ENCODE measurements at places on chromosomes 12 and 14. TPM values are rescaled to one million over a fixed set of nuclear protein-coding genes. Genes with fewer than 3 reads are reported as not detected.
A peak's percentile ranks its signal among the peaks of the same experiment; 100 is the strongest.

INHBE gene
- total RNA-seq: not detected

DNA sequence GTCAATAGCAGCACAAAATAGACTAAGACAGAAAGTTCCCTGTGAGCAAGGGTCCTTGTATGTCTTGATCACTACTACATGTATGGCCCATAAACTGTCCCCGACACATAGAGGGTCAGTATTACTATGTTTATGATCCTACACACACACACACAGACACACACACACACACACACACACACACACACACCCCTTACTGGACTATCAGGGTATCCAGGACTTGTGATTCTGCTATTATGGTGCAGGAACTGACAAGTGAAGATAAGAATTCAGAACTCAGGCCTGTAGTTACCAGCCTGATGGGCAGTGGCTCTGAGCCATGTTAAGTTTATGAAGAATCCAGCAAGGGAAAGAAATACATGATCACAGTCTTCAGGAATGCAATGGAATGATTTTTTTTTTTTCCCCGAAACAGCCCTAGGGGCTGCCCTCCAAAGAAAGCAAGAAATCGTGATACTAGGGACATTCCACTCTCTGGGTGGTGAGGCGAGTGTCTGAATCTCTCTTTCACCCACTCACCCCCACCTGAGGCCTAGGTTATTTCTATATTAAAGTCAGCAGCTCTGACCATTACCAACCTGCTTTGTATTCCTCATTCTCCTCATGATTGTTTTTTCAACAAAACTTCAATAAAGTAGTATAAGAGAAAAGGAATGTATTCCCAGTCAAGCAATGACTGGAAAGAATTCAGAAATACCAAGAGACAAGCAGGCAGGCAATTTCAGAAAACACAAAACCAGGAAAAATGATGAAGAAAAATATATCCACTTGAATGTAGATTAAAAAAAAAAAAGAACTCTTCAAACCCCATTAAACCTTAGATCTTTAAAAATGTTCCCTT is 105.8 kb downstream of the AVPR1A start:
- no peak overlapping the region for H3K4me3 ChIP-seq
- no peaks in the 10 kb centered on the region for H3K4me1 ChIP-seq
- H3K36me3 ChIP-seq: no peaks in the 10 kb centered on the region
- DNase-seq: no peak
- H3K27me3 ChIP-seq: no peaks in the 10 kb centered on the region

GRCh38 chr14:99602054-99602787 is 1.8 kb downstream of the CCDC85C start:
- H3K4me3 ChIP-seq: peak overlapping the region; percentile 67
- H3K4me1 ChIP-seq: peaks cover 23% of the 10 kb centered on the region
- H3K27me3 ChIP-seq: no peaks in the 10 kb centered on the region
- H3K36me3 ChIP-seq: no peaks in the 10 kb centered on the region
- peak; percentile 79 for DNase-seq
- H3K27ac ChIP-seq: peak overlapping the region; percentile 78

DNA sequence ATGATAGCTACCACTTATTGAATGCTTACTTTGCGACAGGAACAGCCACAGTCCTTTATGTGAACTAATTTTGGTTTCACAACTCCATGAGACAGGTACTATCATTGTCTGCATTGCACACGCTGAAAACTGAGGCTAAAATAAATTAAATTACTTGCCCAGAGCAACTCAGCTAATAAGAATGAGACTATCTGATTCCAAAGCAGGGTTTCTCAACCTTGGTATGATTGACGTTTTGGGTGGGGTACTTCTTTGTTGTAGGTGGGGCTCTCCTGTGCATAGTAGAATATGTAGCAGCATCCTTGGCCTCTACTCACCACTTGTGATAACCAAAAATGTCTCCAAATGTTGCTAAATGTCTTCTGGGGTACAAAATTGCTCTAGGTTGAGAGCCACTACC is 9.1 kb downstream of the PHLDA1 start:
- no peaks in the 10 kb centered on the region for H3K4me1 ChIP-seq
- no peaks in the 10 kb centered on the region for H3K36me3 ChIP-seq
- H3K27ac ChIP-seq: no peak overlapping the region
- no peak overlapping the region for H3K4me3 ChIP-seq
- H3K27me3 ChIP-seq: no peaks in the 10 kb centered on the region

- no peak overlapping the region for H3K27ac ChIP-seq
- no peak for DNase-seq
- no peaks in the 10 kb centered on the region for H3K36me3 ChIP-seq
- H3K4me3 ChIP-seq: no peak overlapping the region
- no peaks in the 10 kb centered on the region for H3K27me3 ChIP-seq
Observed at GRCh38 chr14:92372230-92372629, 49.3 kb downstream of the SLC24A4 start.

DNA sequence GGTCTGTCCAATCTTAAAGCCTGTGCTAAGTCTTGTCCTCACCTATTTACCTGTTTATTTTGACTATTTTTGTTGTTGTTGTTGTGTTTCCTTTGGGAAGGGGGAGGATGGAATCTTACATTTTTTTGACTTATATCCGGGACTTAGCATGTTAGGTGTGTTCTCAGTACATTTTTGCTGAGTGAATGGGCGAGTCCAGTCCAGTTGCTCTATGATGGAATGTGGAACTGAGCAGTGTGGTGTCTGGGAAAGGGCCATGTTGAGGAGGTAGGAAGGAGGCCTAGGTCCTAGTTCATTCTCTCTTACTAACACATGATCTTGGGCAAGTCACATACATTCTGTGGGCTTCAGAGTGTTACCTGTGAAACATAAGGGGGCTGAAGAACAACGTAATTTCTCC is 80.9 kb upstream of the SLC38A2 start:
- H3K4me3 ChIP-seq: no peak overlapping the region
- peaks cover 7% of the 10 kb centered on the region for H3K4me1 ChIP-seq
- H3K36me3 ChIP-seq: no peaks in the 10 kb centered on the region
- H3K27me3 ChIP-seq: no peaks in the 10 kb centered on the region

DUSP6 gene
- total RNA-seq: 97.6 TPM

PRIM1 gene
- 18.6 TPM for total RNA-seq

DNAJC22 gene
- total RNA-seq: 34.2 TPM

ATF7 gene
- 31.1 TPM for total RNA-seq

DNA sequence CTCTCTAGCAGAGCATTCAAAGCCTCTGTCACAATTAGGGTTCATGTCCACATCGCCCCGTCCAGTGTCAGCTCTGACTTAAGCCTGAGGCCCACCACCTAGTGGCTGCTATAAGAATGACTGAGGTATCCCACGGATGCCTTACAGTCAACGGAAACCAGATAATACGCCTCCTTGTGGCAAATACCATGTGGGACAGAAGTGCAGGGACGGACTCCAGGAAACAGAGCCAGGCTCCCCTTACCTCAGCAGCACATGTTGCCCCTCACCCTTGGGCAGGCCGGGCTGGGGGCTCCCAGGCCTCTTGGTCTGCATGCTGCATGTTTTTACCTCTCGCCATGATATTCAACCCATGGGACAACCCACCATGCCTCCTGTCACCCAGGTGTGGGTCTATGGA is 86.3 kb downstream of the VWF start:
- no peak overlapping the region for H3K27ac ChIP-seq
- H3K4me3 ChIP-seq: no peak overlapping the region
- peak; percentile 74 for DNase-seq
- H3K36me3 ChIP-seq: no peaks in the 10 kb centered on the region
- no peaks in the 10 kb centered on the region for H3K4me1 ChIP-seq

GRCh38 chr12:85979641-85980040 is 105.5 kb downstream of the NTS start:
- H3K27ac ChIP-seq: no peak overlapping the region
- H3K27me3 ChIP-seq: no peaks in the 10 kb centered on the region
- no peaks in the 10 kb centered on the region for H3K4me1 ChIP-seq
- H3K4me3 ChIP-seq: no peak overlapping the region

DNA sequence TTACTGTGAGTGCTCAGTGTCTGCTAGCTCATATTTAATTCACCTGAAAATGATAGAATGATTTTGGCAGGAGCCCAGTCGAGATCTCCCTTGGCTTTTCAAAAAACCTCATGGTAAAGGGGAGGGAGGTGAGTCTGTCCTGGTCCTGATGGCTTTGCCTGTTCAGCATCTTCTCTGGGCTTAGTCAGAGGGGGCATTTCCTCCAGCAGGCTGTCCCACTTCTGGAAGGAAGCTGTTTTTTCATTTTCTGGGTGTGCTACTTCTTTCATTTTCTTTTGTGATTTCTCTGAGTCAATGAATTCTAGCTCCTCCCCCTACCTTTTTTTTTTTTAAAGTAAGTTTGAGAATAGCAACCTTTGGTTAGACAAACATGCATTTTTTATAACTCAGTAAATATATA is 58.8 kb downstream of the TMX1 start:
- H3K36me3 ChIP-seq: no peaks in the 10 kb centered on the region
- H3K4me3 ChIP-seq: no peak overlapping the region
- no peaks in the 10 kb centered on the region for H3K27me3 ChIP-seq
- no peak overlapping the region for H3K27ac ChIP-seq

DNA sequence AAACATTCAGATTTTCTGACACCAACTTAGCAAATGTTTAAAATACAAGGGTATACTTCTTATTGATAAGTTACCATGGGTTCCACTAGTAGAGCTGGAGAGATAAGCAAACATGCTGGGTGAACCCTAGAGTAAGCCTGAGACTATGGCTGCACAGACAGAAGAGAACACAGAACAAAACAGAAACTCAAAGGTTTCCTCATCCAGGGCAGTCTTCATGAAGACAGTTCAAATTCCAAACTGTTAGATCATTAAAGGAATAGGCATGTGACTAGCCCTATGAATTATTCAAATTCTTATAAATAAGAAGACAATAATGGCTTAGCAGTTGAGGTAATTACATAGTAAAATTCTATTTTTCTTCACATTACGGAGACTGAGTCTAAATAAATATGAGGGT is 28.1 kb downstream of the BTBD7 start:
- no peak for DNase-seq
- H3K27me3 ChIP-seq: no peaks in the 10 kb centered on the region
- no peaks in the 10 kb centered on the region for H3K36me3 ChIP-seq
- H3K27ac ChIP-seq: no peak overlapping the region
- H3K4me3 ChIP-seq: no peak overlapping the region

DNA sequence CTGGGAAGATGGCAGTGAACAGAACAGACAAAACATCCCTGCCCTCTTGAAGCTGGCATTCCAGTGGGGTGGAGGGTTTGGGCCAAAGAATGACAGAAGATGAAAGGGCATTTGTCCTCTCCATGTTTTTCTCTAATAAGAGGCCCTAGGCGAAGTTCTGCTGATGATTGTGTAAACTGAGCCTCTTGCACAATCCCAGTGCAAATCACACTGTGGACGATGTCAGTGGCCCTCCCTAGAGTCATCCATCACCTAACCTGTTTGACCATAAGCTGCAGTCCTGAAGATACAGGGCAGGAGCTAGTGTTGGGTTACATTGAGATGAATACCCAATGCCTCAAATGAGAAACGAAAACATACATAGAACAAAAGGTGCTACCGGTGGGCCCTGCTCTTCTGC is 622.4 kb upstream of the TBX3 start:
- DNase-seq: no peak
- H3K27ac ChIP-seq: no peak overlapping the region
- no peaks in the 10 kb centered on the region for H3K4me1 ChIP-seq
- no peaks in the 10 kb centered on the region for H3K27me3 ChIP-seq
- H3K4me3 ChIP-seq: no peak overlapping the region
- no peaks in the 10 kb centered on the region for H3K36me3 ChIP-seq

CCDC85C gene
- total RNA-seq: 73.4 TPM

DNA sequence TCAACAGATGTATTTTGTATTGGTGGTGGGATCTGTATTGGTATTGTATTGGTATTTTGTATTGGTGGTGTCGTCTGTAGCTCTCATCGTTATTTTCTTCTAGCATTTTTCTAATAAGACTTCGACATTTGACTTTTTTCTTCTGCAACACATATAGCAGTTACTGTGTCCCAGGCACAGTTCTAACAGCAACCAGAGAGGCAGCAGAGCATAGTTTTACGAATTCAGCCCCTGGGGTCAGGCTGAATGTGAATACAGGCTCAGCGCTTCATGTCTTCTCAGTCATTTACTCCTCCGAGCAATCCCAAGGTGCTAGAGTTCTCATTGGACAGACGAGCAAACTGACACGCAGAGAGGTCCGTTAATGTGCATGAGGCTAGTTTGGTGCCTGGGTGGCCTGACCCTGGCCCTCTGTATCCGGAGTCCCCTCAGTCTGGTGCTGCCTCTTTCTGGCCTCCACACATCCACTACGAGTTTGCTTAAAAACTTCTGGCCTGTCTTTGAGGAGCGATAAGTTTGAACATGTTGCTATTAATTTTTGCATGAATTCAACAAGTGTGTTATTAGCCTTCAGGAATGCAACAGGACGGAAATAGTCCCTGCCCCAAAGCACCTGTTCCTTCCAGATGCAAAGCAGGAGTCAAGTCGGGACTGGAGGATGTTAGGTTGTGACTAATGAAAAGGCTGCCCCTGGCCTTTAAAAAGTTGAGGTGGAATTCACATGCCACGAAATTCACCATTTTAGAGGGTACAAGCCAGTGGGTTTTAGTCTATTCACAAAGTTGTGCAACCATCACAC is 87.0 kb downstream of the GLT1D1 start:
- H3K4me3 ChIP-seq: no peak overlapping the region
- H3K4me1 ChIP-seq: no peaks in the 10 kb centered on the region
- DNase-seq: no peak
- H3K27ac ChIP-seq: no peak overlapping the region
- H3K27me3 ChIP-seq: no peaks in the 10 kb centered on the region

DNA sequence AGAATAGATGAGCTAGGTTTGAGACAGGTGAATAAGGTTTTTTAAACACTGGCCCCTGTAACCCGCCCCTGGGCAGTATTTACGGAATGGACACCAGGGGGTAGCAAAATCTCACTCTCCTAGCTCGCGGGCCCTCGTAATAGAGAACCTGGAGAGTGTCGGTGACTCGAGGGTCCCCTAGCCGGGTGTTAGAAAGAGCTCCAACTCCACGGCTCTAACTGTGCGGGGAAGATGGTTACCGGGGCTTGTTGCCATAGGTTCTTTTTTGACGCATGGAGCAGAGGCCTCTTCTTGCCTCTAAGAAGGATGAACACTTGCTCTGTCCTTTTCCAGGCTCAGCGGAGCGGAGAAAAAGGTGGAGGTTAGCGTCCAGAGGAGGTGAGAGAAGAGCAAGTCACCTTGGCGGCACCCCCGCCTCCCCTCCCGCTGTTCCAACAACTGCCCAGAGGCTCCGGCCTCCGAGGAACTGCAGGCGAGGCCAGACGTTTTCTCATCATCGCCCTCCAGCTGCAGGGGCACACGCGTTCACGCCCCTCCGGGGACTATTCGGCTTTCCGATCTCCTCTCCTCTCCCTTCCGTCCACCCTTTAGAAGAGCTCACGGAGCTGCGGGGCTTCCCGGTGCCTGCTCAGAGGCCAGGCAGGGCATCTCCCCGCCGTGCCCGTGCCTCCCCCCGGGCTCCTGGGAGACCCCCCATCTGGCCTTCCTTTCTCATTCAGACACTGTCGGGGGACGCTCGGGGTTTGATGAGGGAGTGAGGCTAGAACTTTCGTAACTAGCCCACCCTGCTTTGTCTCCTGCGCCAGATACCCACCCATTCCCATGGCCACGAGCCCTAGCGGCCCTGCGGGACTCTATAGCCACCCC is 1.4 kb upstream of the ARHGEF40 start:
- peak; percentile 73 for DNase-seq
- peak overlapping the region; percentile 68 for H3K4me3 ChIP-seq
- H3K27me3 ChIP-seq: no peaks in the 10 kb centered on the region
- H3K36me3 ChIP-seq: no peaks in the 10 kb centered on the region
- peaks cover 14% of the 10 kb centered on the region for H3K4me1 ChIP-seq

GRCh38 chr14:94386085-94387031 is 2.0 kb downstream of the SERPINA1 start:
- peaks cover 7% of the 10 kb centered on the region for H3K4me1 ChIP-seq
- no peaks in the 10 kb centered on the region for H3K36me3 ChIP-seq
- H3K4me3 ChIP-seq: no peak overlapping the region
- peak overlapping the region; percentile 62 for H3K27ac ChIP-seq
- H3K27me3 ChIP-seq: no peaks in the 10 kb centered on the region

GRCh38 chr14:87995500-87996290 is 2.7 kb upstream of the GALC start:
- no peaks in the 10 kb centered on the region for H3K4me1 ChIP-seq
- H3K27me3 ChIP-seq: no peaks in the 10 kb centered on the region
- peak overlapping the region; percentile 22 for H3K27ac ChIP-seq
- DNase-seq: no peak
